Articular chondrocyte of knee joint (primary cell): ENCODE measurements at places on chromosomes 1 and 21. TPM values are rescaled to one million over a fixed set of nuclear protein-coding genes. Genes with fewer than 3 reads are reported as not detected.

The NBPF9 gene
- 18.9 and 22.7 TPM in 2 replicates for total RNA-seq

The FAM72B gene
- total RNA-seq: 0.91 and 2.1 TPM in 2 replicates

The CHD5 gene
- 0.11 and 0.13 TPM in 2 replicates for total RNA-seq

The CHIA gene
- 0.13 TPM in 1 of 2 replicates, not detected in the other for total RNA-seq

The ITLN2 gene
- not detected in 2 replicates for total RNA-seq

The WNT2B gene
- total RNA-seq: 1.2 and 1.3 TPM in 2 replicates

The FMOD gene
- total RNA-seq: 29.5 and 51.9 TPM in 2 replicates

The YBX1 gene
- total RNA-seq: 669 and 745 TPM in 2 replicates

The RORC gene
- total RNA-seq: 0.22 and 0.39 TPM in 2 replicates

The ADAMTS4 gene
- total RNA-seq: 0.43 and 0.52 TPM in 2 replicates

The PARS2 gene
- 4.3 and 5.7 TPM in 2 replicates for total RNA-seq

The VASH2 gene
- total RNA-seq: 0.13 and 0.43 TPM in 2 replicates

The RGS18 gene
- total RNA-seq: not detected in 2 replicates

The PDE9A gene
- total RNA-seq: not detected in 2 replicates

The KRTAP12-2 gene
- total RNA-seq: not detected in 2 replicates

The SH3GLB1 gene
- total RNA-seq: 69.0 and 82.7 TPM in 2 replicates

The FAM131C gene
- 0.26 TPM in 1 of 2 replicates, not detected in the other for total RNA-seq

The GBP6 gene
- total RNA-seq: not detected in 2 replicates
